ENCODE measurements at places on chromosomes 1 and 21.
A peak's percentile ranks its signal among the peaks of the same experiment; 100 is the strongest.

DNA sequence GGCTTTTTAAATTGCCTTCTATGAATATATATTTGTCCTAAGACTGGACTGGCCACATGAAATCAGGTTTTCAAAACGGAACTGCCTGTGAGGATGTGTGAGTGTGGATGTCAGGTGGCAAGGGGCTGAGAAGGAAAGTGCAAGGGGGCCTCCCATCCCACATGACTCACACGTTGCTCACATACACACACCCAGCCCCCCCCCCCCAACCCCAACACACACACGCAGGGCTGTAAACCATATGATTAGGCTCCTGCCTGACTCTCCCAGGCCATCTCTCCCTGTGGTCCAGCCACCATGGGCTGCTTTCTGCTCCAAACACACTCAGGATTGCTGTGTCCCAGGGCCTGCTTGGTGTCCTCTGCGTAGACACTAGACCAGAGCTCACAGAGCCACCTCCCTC, 22.4 kb downstream of the DEGS1 start:
- no peak for DNase-seq

GRCh38 chr1:37486680-37487618, 12.6 kb downstream of the ZC3H12A start:
- DNase-seq: no peak

DNA sequence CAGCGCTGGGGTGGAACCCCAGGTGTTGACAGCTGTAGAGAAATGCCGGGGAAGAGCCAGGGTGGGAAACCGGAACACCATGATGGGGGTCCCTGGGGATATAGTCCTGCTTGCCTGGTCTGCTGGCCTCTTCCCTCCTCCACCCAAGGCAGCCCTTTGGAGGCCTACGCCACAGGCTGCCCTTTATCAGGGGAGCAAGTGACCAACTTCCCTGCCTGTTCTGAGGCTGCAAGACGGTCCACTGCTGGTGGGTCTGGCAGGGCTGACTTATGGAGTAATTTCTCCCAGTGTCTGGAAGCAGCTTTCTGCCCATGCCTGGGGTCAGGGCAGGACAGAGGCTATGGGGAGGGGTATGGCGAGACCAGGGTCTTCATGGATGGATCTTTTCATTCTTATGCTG, 50.8 kb upstream of the EDN2 start:
- no peak for DNase-seq

GRCh38 chr1:34073028-34073695, 91.9 kb downstream of the CSMD2 start:
- DNase-seq: no peak

DNA sequence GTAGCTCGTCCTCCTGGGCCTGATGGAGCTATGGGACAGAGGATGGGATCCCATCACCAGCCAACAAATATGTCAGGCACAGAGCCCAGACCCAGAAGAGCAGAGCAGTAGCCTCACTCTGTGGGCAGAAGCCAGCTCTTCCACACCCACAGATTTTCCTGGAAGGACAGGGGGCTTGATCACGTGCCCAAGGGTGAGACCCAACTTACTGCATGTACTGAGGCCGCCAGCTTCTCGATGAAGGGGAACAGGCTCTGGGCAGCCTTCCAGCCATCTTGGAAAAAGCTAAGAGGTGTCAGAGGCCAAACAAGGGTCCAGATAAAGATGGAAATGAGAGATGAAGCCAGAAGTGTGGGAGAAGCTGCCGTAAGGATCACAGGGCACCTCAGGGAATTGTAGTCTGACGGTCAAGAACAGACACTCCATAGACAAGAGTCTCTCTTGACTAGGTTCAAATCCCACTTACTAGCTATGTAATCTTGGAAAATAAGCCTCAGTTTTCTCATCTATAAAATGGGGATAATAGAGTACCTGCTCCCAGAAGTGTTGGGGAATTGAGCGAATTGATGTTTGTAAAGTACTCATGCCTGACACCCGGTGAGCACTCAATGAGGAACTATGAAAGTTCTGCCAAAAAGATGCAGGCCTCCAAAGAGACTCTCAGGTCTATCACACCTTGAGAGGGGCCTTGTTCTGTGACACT, 17.0 kb upstream of the TCEA3 start:
- no peak for DNase-seq

- no peak for DNase-seq
Measured at GRCh38 chr1:230622151-230622550, 20.1 kb upstream of the COG2 start.

- no peak for DNase-seq
Measured at GRCh38 chr21:45109831-45110492, 35.6 kb downstream of the ADARB1 start.

- no peak for DNase-seq
Measured at GRCh38 chr1:220999872-221000863, 120.9 kb downstream of the HLX start.

- no peak for DNase-seq
Measured at GRCh38 chr1:232568906-232569553, 60.9 kb downstream of the SIPA1L2 start.

GRCh38 chr21:39196310-39196709, 13.1 kb upstream of the PSMG1 start:
- DNase-seq: no peak

DNA sequence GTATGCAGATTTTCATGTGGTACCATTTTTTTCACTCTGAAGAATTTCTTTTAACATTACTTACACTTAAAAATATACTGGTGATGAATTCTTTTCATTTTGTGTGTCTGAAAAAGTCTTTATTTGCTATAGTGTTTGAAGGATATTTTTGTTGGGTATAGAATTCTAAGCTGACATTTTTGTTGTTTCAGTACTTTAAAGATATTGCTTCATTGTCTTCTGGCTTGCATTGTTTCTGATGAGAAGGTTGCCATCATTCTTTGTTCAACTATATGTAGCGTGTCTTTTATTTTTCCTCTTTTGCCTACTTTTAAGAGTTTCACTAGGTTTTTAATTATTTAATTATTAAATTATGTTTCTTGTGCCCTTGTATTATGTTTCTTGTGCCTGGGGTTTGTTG, 8.0 kb downstream of the HS2ST1 start:
- no peak for DNase-seq

- no peak for DNase-seq
Measured at GRCh38 chr1:59597420-59598119, 217.2 kb upstream of the HOOK1 start.

GRCh38 chr1:30607723-30608122, 115.7 kb downstream of the MATN1 start:
- DNase-seq: no peak

GRCh38 chr1:14784790-14785773, 186.6 kb downstream of the KAZN start:
- no peak for DNase-seq

DNA sequence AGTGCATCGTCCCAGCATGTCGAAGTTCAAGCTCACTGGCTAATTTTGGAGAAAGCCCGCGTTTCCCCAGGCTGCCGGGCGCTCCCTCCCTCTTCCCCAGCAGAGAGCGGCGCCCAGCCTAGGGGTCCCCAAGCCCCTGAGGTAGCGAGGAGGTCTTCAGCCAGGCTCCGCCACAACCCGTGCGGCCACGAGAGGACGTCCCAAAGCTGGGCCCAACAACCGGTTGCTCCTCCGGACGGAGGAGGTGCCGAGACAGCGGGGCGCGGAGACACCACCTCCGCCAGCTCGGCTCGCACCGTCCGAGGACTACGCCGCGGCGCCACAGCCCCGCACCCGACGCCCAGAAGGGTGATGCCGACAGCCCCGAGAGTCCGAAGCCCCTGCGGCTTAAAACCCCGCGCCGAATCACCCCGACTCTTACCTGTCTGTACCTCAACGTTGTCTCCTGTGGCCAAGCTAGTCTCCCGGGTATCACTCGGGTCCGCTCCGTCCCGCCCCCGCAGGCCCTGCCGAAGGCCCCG, at the start of gene DENND2C:
Gene DENND2C (minus strand): TSS at position 488 of the 521 bp plus-strand sequence. CDS start 44,065 bp downstream, outside the sequence.
- peak; percentile 60 for DNase-seq

- no peak for DNase-seq
Measured at GRCh38 chr1:242187171-242187570, 188.3 kb upstream of the MAP1LC3C start.

- no peak for DNase-seq
Measured at GRCh38 chr1:153752571-153753195, 22.5 kb upstream of the SLC27A3 start.

DNA sequence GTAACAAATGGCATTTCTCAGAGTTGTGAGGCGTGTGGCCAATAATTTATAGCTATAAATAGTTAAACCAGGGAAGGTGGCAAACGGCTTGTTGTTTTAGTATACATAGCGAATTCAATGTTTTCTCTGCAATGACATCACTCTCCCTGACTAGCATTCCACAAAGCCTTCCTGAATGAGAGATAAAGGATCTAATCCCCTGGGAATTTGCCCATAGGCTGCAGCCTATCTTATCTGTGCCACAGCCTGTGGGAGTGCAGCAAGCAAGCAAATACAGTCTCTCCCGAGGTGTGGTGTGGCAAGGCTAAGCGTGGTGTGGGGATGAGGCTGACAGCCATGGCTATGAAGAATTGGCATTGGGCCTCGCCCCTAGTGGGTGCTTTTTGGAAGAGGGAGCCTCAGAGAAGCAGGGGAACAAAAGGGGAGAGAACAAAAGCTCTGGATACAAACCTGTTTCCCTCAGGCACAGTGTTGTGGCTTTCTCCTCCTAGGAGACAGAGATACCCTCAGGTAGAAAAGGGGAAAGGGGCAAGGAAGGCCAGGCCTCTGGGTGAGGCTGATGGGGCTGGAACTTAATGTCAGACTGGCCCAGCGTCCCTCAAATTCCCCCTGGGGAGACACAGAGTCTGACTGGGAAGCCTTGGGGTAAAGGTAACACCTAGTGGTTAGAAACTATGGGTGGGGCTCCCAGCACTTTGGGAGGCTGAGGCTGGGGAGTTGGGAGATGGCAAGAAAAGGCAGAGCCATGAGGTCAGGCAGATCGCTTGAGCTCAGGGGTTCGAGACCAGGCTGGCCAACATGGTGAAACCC, 8.9 kb downstream of the TAGLN2 start:
- DNase-seq: peak; percentile 87

DNA sequence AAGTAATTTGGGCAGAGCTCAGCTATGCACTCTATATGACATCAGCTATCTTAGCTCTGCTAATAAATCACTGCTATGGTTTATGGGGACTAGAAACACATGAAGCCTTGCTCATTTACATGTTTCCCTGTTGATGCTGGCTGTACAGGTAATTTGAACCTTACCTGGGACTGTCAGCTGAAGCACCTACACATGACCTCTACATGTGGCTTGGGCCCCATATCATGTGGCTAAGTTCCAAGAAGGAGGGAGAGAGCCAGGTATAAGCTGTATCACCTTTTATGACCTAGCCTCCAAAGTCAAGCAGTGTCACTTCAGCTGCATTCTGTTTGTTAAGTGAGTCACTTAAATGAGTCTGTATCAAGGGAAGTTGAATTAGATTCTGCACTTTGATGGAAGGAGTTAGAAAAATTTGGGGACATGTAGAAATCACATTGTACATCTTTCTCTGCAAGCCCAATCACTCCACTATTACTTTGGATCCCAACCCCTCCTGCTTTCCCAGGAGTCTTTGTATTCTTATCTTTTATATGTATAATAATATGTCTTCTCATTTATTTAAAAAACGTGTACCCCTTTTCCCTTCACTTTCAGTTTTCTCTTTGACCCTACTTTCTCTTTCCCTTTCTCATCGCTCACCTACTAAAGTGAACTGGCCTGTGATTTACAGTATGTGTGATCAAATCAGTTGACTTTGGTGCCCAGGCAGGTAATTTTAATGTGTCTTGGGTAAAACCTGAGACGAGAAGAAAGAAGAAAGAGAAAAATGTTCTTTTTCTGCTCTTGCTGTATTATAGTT, 53.4 kb upstream of the PRKACB start:
- DNase-seq: no peak

DNA sequence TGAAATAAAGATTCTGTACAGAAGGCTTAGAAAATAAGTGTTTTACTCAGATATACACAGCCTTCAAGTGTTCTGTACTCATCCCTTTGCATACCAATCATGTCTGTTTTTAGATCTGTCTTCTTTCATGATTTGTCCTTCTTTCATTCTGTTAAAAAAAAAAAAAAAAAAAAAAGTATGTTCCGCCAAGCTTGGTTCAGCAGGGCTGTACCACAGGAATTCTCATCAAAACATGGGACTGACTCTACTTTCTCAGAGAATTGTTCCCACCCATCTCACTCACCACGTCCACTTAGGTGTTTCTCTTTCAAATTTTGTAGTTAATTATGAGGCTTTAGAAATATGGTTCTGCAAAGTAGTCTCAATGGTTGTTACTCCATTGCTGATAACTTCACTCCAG, 119.0 kb downstream of the AK5 start:
- DNase-seq: no peak

DNA sequence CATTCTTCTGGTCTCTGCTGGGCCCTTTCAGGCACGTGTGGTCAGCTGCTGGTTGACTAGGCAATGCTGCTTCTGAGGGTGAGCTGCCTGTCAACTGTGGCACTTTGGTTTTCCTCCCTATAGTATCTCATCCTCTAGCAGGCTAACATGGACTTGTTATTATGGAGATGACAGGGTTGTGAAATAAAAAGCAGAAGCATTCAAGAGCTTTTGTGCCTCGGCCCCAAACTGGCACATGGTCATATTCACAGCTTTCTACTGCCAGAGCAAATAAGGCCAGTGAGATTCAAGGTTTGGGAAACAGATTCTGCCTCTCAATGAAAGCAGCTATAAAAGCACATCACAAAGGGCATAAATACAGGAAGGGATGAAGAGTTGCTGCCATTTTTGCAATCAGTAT, 1.6 kb upstream of the ZNF124 start:
- DNase-seq: no peak

GRCh38 chr1:8032366-8032910, 6.3 kb upstream of the ERRFI1 start:
- no peak for DNase-seq

GRCh38 chr1:42002220-42002619, 83.5 kb upstream of the HIVEP3 start:
- DNase-seq: no peak

DNA sequence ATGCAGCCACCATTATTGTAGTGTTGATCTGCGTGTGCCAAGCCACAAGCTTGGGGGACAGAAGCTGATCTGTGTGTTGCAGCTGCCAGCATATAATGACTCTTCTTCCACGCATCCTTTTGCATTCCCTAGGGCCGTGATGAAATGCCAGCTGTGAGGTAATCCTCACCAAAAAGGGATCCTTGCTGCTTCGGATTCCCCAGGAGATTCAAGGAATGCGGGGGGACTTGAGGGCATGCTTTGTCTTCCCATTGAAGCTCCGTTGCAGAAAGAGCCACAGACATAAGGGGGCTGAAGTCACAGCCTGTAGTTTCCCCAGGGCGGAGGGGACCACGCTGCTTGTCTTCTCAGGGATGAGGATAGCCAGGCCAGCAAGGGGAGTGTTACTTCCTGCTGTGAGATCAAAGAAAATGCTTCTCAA, 281.6 kb upstream of the FMN2 start:
- DNase-seq: no peak

DNA sequence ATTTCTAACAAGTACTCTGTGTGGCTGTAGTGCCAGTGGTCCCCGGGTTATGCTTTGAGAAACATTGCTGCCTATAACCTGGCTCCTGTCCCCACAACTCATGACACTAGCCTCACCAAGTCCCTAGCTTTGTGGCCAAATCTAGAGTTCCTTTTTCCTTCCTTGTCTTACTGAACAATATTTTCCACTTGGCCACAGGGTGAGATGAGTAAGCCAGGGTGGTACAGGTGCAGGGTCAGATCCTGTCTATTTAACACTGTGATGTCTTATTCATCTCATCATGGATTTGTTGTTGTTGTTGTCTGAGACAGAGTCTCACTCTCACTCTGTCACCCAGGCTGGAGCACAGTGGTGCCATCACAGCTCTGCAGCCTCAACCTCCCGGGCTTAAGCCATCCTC, 18.6 kb downstream of the ARMH1 start:
- DNase-seq: no peak
